ENCODE measurements at places on chromosomes 2 and 18.

GRCh38 chr18:57833441-57834101, 30.5 kb upstream of the ATP8B1 start:
- no peak for DNase-seq

GRCh38 chr2:97998431-97999005, 2.8 kb upstream of the TMEM131 start:
- no peak for DNase-seq

- no peak for DNase-seq
Observed at GRCh38 chr2:161139098-161139987, 20.9 kb upstream of the TANK start.

DNA sequence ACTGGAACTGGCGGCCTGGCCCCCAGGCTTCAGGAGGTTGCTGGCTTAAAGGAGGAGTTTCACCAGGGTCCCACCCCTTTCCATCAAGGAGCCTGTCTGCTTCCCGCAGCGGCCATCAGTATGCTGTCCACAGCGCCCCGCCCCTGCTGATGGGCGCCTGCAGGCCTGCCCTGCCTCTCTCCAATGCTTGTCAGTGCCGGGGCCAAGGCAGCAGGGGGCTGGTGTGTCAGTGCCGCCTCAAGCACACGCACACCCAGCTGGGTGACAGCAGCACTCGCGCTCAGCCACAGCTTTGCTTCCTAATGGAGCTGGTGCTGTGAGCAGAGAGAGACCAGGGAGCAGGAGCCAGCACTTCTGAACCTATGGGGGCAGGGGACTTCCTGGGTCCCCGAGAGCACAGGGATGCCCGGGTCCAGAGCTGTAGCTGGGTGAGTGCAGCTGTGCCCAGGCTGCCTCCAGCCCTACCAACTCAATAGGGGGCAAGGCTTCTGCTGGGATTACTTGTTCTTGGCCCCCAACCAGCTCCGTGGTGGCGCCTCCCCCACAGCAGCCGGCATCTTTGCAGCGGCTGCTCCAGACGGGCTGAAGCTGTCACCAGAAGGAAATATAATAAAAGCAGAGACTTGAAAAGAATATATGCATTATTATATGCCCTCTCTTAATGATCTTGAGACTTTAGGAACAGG, 377.2 kb upstream of the LRATD1 start:
- DNase-seq = no peak

GRCh38 chr2:223532712-223533111, 69.4 kb downstream of the SCG2 start:
- no peak for DNase-seq

DNA sequence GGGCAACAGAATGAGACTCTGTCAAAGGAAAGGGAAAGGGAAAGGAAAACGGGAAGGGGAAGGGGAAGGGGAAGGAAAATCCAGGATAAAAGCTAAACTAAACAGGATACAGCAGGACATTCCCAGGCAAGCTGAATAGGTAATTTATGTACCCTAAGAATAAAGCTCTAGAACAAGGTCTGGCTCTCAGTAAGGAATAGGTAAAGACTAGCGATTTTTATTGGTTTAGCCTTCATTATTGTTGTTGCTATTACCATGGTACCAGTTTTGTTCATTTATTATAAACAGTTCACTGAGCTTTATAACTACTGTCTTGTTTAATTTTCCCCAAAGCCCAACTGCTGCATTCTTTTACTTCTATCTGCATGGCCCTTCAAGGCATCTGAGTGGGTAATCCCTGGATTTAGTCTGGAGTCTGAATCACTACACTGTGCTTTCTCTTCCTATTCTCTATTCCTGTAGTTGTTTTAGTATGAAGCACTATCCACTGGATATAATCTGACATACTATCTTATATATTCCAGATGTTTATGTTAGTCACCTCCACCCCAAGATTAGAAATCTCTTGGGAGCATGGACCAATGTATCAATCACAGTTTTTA, 127.1 kb upstream of the TANK start:
- no peak for DNase-seq

Data from stimulated activated CD8-positive, alpha-beta memory T cell treated with anti-CD3 and anti-CD28 coated beads, Interleukin-12 subunit alpha, Interleukin-12 subunit beta, amount 100 ng/mL, for 1 hour (primary cell).